SJSA1 (cell line): ENCODE measurements at places on chromosomes 3 and 15.

DNA sequence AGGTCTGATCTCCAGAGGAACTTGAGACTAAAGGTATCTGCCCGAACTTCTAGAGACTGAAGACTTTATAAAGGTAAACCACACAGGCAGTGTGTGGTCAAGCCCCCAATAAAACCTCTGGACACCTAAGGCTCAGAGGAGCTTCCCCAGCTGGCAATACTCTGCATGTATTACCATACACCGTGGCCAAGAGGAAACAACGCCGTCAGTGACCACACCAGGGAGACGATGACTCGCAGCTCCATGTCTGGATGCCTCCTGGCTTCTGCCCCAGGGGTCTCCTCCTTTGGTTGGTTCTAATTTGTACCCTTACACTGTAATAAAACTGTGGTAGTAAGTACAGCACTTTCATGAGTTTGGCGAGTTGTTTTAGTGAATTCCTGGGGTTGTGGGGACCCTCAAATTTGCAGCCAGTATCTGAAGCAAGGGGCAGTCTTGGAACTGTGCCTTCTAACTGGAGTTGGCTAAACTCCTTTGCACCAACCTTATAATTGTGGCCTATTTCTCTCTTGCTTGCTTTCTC, 32.1 kb upstream of the BCL2L10 start:
- DNase-seq: peak; percentile 57
- H3K4me3 ChIP-seq: no peak overlapping the region
- no peaks in the 10 kb centered on the region for H3K27me3 ChIP-seq
- H3K4me1 ChIP-seq: peaks cover 26% of the 10 kb centered on the region
- H3K36me3 ChIP-seq: peaks cover 42% of the 10 kb centered on the region

- no peaks in the 10 kb centered on the region for H3K36me3 ChIP-seq
- no peak overlapping the region for H3K27ac ChIP-seq
- no peak overlapping the region for H3K4me3 ChIP-seq
- H3K27me3 ChIP-seq: no peaks in the 10 kb centered on the region
- DNase-seq: no peak
Observed at GRCh38 chr3:145294572-145294971, 866.4 kb downstream of the PLOD2 start.

- no peak for DNase-seq
- H3K27ac ChIP-seq: no peak overlapping the region
- H3K4me3 ChIP-seq: no peak overlapping the region
- no peaks in the 10 kb centered on the region for H3K36me3 ChIP-seq
Observed at GRCh38 chr3:156273111-156273694, 152.8 kb downstream of the KCNAB1 start.

- H3K4me1 ChIP-seq: no peaks in the 10 kb centered on the region; the same call in 1 of the 2 replicates
- no peaks in the 10 kb centered on the region for H3K36me3 ChIP-seq
Observed at GRCh38 chr3:7421065-7421464, 560.1 kb downstream of the GRM7 start.

DNA sequence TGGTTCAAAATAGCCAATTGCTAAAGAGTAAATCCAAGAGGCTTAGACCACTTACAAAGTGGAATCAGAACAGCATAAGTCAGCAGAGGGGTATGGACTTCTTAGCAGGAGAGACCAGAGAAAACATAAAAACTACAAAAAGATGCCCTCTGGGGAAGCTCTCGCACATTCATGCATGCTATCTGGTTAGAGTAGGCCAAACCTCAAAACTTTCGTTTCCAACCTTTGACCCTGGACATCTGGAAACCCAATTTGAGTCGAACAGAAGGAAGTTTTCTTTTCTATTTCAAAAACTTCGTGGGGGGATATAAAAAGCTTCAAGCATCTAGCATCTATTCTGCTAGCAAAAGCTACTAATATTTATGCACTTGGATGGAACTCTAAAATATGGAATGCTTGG, 523.9 kb upstream of the AGTR1 start:
- H3K4me3 ChIP-seq: no peak overlapping the region
- H3K4me1 ChIP-seq: no peaks in the 10 kb centered on the region
- H3K27ac ChIP-seq: no peak overlapping the region

GRCh38 chr3:11532931-11533391, 110.8 kb downstream of the VGLL4 start:
- no peaks in the 10 kb centered on the region for H3K36me3 ChIP-seq
- no peak for DNase-seq
- H3K27me3 ChIP-seq: no peaks in the 10 kb centered on the region

DNA sequence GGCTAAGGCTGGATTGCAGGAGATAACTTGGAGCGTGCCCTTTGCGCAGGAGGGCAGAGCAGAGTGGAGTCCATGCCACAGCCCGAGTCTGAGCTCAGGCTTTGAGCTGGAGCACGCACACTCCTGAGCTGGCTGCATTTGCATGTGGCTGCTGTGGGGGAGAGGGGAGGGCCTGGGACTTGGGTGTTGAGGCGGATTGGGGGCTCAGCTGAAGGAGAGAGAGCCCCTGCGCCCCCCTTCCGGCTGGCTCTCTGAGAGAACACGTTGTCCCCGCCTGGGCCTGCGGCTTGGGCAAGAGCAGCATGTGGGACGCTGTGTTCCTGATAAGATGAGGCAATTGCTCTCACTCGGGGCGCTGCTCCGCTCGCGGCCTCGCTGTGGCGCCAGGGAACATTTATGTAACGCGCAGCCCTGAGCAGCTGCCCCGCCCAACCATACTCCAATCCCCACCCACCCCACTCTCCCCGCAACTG, 39.1 kb downstream of the KLF13 start:
- no peaks in the 10 kb centered on the region for H3K27me3 ChIP-seq
- no peak overlapping the region for H3K27ac ChIP-seq
- peaks cover 8% of the 10 kb centered on the region for H3K36me3 ChIP-seq

- H3K36me3 ChIP-seq: peaks cover 90% of the 10 kb centered on the region
- no peak overlapping the region for H3K27ac ChIP-seq
- no peaks in the 10 kb centered on the region for H3K27me3 ChIP-seq
- no peak overlapping the region for H3K4me3 ChIP-seq
Observed at GRCh38 chr3:99865321-99865720, 47.7 kb downstream of the CMSS1 start.

- no peaks in the 10 kb centered on the region for H3K36me3 ChIP-seq
- no peaks in the 10 kb centered on the region for H3K27me3 ChIP-seq
- H3K4me3 ChIP-seq: no peak overlapping the region
Observed at GRCh38 chr3:157170861-157171260, 10.9 kb upstream of the CCNL1 start.

DNA sequence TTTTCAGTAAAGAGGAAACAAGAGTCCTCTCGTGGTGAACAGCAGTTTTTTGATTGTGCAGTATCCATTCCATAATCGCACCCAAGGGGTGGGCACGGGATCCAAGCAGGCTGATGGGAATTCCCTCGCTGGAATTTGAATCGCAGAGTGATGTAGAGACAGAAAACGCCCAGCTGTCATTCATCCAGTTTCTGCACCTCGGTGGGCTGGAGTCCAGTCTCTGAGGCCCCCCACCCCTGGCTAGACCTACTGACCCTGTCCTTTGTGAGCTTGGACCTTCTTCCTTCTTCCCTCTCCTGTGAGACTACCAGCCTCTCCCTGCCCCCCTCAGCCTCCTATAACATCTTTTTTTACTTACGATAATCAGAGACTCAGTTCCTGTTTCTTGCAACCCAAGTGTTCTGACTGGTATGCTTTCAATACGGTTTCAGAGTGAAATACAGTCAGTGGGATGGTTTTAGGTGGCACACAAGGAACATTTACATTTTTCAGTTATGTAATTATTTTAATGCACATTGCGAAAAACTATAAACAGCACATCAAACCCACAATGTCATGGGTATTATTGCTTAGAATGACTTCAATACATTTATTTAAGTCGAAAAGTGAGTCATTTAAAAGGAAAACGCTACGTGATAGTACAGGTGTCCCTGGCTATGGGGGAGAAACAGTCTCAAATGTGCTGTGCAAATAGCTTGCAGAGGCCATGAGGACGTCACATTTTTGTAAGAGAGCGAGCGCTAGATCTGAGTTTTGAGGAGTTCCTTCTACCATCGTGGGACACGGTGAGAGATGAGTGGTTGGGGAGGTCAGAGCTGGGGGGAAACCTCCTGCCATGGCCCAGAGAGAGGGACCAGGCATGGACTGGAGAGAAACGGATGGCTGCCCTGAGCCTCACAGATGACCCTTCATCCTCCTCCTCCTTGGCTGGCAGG, 37.5 kb upstream of the CHST2 start:
- DNase-seq: no peak
- H3K27me3 ChIP-seq: no peaks in the 10 kb centered on the region
- H3K27ac ChIP-seq: no peak overlapping the region
- H3K4me1 ChIP-seq: no peaks in the 10 kb centered on the region
- H3K36me3 ChIP-seq: no peaks in the 10 kb centered on the region

DNA sequence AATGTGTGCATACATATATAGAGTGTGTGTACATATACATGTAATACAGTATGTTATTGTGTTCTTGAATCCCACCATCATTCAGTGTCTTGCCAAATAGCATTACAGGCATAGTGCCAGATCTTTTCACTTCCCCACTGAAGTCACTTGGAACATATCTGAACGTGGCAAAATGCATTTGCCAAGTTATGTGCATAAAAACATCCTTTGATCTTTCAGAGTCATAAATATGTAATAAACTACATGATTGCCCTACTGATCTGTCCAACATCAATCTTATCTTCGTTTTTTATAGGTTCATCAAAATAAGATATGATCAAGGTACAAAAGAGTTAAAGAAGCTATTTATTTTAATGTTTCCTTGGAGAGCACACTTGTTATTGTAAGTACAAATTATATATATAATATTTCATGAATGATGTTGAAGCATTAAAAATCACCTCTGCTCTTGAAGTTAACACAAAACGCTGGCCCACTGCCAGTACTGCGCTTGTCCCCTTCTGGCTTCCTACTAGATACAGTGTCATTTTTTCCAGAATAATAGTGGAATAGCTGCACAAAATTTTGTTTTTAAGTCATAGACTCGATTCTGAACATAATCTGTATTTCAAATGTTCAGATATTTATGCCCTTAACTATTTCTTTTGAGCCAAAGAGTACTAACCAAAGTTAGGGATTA, 549.5 kb upstream of the ARRDC4 start:
- no peaks in the 10 kb centered on the region for H3K36me3 ChIP-seq
- no peaks in the 10 kb centered on the region for H3K4me1 ChIP-seq
- no peaks in the 10 kb centered on the region for H3K27me3 ChIP-seq
- H3K4me3 ChIP-seq: no peak overlapping the region
- DNase-seq: no peak
- no peak overlapping the region for H3K27ac ChIP-seq

DNA sequence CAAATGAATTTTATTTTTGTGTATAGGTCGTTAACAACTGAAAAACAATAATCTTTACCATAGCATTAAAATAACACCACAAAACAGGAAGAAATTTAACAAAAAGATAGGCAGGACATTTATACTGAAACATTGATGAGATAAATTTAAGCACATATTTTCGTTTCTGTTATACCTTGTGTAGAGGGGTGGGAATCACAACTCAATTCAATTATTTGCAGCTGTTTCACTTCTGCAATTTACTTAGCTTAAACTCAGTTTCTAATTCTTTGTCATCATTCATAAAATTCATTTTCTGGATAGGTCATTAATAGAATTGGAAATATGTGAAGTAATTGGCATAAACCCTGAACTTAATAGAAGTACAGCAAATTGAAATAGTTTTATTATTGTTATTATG, 42.3 kb downstream of the TP63 start:
- no peak overlapping the region for H3K4me3 ChIP-seq
- DNase-seq: no peak
- H3K4me1 ChIP-seq: no peaks in the 10 kb centered on the region
- H3K27ac ChIP-seq: no peak overlapping the region

- no peaks in the 10 kb centered on the region for H3K27me3 ChIP-seq
- H3K36me3 ChIP-seq: no peaks in the 10 kb centered on the region
- H3K4me1 ChIP-seq: no peaks in the 10 kb centered on the region
Observed at GRCh38 chr3:185062191-185062590, 90.7 kb downstream of the C3orf70 start.
